Activated CD4-positive, alpha-beta T cell treated with anti-CD3 and anti-CD28 coated beads, Interleukin-10, Interleukin-2, amounts not matched to agents 100 ng/mL and 50 ng/mL, durations not matched to agents 16 hours and 8 hours (primary cell): ENCODE measurements at places on chromosomes 2 and 18.
A peak's percentile ranks its signal among the peaks of the same experiment; 100 is the strongest.

- no peak for DNase-seq
Measured at GRCh38 chr2:205169464-205169863, 512.8 kb upstream of the NRP2 start.

GRCh38 chr2:222738809-222739208 is 67.4 kb downstream of the MOGAT1 start:
- DNase-seq: peak; percentile 19

- no peak for DNase-seq
Measured at GRCh38 chr18:76530846-76531245, 35.8 kb upstream of the ZNF516 start.

DNA sequence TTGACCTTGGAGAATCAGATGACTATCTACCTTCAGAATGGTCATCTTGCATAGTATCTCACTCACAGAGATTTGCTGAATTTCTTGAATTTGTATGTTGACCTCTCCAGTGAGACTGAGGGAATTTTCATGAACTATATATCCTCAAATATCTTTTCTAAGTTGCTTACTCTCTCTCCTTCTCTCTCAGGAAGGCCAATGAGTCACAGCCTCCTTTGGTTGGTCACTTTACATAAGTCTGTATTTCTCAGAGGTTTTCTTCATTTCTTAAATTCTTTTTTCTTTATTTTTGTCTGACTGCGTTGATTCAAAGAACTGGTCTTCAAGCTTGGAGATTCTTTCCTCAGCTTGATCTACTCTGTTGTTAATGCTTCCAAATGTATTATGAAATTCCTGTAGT is 51.7 kb downstream of the VIT start:
- DNase-seq: no peak

- no peak for DNase-seq
Measured at GRCh38 chr2:26584656-26585055, 56.5 kb downstream of the CIB4 start.

DNA sequence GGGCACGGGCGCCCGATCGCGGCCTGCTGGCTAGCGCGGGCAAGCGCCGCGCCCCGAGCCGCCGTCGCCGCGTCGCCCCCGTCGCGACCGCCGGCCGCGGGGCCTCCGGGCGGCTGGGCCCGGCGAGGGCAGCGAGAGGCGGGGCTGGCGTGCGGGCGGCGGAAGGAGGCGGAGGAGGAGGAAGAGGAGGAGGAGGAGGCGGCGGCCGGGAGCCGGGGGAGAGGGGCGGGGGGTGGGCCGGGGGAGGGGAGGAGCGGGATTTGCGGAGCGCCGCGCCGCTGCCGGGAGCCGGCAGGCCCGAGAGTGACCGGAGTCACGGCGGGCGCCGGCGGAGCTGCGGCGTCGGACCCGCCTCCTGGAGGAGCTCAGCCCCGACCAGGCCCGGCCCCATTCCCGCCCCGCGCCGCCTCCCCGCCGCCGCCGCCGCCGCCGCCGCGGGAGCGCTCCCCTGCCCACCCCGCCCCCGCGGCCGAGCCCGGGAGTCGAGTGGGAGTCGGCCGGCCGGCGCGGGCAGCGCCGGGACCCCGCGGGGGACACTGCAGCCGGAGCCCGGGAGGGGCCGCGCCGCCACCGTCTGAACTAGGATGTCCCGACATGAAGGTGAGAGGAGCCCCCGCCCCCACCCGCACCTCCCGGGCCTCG is at the start of gene KCMF1:
KCMF1 (plus strand) TSS at position 294 of the 642 bp plus-strand sequence; CDS start at position 585, 291 bp downstream.
- peak; percentile 84 for DNase-seq

DNA sequence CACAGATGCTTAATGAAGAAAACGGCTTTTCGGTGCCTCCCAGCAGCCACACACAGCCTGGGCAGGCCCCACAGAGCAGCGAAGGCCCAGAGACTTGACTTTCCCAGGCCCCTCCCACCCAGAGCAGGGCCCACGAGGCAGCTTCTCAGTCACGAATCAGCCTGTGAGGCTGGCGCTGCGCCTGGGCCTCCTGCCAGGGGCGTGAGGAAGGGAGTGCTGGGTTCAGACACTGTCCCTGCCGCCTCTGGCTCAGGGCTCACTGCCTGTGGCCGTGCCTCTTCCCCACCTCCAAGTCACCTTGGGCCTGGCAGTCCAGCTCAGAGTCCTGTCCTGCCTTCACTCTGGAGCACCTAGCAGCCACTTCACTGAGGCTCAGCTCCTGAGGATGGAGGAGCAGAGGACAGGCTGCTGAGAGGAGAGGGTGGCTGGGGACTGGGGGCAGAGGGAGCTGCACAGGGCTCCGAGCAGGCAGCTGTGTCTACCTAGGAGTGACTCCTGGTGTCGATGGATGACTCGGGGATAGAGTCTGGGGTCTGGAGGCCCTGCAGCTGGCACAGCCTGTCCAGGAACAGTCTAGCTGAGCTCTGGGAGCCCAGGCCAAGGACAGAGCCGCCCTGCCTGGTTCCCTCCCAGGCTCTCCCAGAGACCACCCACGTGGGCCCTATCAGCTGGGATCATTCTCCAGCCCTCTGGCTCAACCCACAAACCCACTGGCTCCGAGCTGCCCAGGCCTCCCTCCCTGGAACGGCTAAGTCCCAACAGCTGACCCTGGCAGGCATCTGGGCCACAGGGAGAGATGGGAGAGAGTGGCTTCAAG is 36.4 kb upstream of the FOSL2 start:
- no peak for DNase-seq

GRCh38 chr2:85888020-85888683 is 638 bp downstream of the ST3GAL5 start:
- DNase-seq: peak; percentile 25

- no peak for DNase-seq
Measured at GRCh38 chr18:37438417-37439180, 127.0 kb downstream of the CELF4 start.

- no peak for DNase-seq
Measured at GRCh38 chr18:41790687-41791086, 164.3 kb upstream of the PIK3C3 start.

GRCh38 chr2:141946016-141946415 is 184.8 kb downstream of the LRP1B start:
- DNase-seq: no peak

DNA sequence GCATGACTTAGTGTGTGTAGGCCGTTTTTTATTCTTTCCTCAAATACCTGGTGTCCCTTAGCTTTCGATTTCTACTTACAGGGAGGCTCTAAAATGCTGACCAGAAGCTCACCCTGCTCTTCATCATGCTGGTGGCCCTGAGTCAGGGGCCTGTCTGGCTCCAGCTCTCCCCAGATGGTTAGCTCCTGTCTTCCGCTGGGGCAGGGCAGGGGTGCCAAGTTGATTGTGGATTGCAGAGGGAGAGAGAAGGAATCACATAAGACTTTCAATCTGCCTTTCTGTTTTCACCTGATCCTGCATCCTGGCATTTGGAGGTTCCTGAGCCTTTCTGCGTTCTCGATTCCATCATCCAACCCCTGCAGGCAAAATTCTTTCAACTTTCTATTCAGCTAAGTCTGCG is 4.2 kb downstream of the CIB4 start:
- no peak for DNase-seq

DNA sequence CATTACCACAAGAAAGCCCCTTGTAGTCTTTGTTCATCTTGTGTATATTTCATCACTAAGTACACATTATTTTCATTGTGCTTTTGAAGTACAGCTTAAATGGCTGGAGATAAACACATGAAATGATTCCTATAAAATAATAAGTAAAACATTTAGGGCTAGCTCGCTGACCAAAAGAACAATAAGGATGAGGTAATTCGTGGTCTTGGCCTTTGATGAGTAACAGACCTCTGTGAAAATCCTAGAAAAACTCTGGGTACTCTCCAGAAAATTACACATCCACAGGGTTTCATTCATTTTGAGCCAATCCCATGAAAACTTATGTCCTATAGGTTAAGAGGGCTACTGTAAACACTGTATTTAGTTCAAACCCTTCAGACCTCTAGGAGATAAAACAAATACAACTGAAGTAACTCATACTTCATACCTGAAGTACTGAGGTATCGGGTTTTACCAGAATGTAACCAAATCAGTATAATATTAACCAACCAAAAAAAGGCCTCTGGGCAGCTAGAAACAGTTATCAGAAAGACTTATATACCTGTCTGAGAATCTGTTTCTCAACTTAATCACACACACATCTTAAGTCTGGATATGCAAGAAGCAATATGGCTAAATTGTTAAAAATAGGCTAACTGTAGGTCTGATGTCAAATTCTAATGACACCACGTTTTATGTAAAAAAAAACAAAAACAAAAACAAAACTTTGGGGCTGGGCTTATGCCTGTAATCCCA is 31.0 kb downstream of the CFAP36 start:
- DNase-seq: no peak

DNA sequence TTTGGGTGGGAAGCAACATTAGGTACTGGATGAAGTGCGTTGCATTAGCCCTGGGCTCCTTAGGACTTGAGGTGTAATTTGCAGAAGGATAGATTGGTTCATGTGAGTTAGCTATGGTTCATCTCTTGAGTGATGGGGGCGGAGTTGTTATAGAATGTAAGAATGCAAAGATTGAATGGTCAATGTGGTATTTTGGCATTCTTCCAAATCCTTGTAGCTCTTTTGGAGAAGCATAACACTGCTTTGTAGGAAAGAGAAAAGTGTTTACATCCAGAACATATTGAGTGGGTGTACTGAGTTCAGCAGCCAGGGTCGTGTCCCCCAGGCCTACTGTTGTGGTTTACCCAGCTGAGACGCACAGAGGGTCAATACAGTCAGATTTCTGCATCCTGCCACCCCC is 173.5 kb downstream of the FMNL2 start:
- DNase-seq: no peak

DNA sequence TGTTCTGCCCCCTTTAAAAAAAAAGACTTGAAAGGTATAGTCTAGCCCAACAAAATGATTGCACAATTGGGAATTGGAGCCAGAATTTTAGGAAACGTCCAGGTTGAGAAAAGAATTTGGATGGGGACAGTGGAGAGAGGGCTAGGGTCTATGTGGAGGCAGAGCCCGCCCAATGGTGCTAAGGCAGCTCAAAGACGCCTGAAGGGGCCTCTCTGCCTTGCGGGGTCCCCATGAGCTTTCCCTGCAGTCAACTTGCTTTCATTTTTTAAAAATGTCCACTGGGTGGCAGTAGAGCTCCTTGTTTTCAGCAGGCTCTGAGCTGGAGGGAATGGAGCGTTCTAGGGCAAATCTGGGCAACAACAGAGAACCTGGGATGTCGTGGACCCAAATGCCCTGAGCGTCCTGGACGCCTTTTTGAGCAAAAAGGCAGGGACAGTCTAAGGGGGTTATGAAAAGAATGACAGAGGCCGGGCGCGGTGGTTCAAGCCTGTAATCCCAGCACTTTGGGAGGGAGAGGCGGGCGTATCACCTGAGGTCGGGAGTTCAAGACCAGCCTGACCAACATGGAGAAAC is 40.2 kb upstream of the ITM2C start:
- DNase-seq: peak; percentile 86

GRCh38 chr2:14544247-14544646 is 88.3 kb upstream of the LRATD1 start:
- no peak for DNase-seq

GRCh38 chr2:235494716-235495372 is 1.0 kb downstream of the AGAP1 start:
- DNase-seq: peak; percentile 8

- no peak for DNase-seq
Measured at GRCh38 chr18:54184836-54185235, 39.6 kb downstream of the MBD2 start.

DNA sequence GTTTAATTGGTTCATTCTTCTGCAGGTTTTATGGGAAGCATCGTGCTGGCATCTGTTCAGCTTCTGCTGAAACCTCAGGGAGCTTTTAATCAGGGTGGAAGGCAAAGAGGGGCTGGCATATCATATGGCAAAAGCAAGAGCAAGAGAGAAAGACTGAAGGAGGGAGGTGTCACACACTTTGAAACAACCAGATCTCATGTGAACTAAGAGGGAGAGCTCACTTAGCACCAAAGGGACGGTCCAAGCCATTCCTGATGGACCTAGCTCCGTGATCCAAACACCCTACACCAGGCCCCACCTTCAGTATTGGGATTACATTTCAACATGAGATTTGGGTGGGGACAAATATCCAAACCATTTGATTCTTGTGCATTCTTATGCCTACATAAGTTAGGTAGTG is 563.1 kb downstream of the SPAG16 start:
- DNase-seq: no peak

GRCh38 chr2:168773719-168774521 is 28.5 kb upstream of the NOSTRIN start:
- peak; percentile 62 for DNase-seq

GRCh38 chr2:128364441-128364911 is 45.8 kb upstream of the HS6ST1 start:
- no peak for DNase-seq

GRCh38 chr2:102771114-102771513 is 9.3 kb downstream of the TMEM182 start:
- DNase-seq: no peak

GRCh38 chr2:28321426-28321825 is 71.2 kb upstream of the FOSL2 start:
- DNase-seq: no peak

DNA sequence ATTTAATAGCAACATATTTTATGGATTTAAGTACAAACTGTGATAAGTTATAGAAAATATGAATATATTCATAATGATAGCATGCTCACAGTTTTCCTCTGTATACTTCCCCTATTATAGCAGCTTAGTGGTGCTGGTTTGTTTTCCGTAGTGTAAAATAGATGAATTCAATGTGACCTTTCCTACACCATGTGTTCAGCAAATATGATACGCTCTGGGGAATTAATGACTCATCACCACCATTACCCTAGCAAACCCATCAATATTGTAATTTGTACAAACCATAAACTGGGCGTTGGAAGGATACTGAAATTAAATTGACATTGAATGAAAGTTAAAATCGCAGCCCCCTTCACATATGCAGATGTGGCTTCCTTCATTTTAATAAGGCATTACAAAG is 58.7 kb upstream of the CDH19 start:
- DNase-seq: no peak

DNA sequence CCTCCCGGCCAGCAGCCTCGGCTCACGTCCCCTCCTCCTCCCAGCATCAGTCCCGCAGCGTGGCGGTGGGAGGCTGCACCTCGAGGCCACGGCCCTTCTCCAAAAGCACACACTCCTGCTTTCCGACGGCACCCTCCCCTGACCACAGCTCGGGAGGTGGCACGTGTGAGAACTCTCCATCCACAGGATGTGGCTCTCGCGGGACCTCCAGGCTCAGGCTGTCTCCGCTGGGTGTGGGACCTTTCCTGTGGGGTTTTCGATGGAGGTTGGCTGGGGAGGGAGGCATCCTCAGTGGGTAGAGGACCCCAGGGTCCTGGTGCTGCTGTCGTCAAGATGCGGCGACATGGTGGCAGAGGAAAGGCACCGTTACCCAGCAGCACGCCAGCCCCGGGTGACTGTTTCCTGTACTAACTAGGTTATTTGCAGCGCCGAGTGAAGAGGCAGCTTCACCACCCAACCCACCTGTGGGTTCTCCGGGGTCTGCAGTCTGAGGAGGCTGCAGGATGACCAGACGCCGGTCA is 42.8 kb upstream of the KCNG2 start:
- no peak for DNase-seq

GRCh38 chr2:179487010-179487731 is 222.5 kb upstream of the SESTD1 start:
- no peak for DNase-seq

- DNase-seq: no peak
Measured at GRCh38 chr2:172456002-172456401, 28.6 kb downstream of the ITGA6 start.
